Endothelial cell of umbilical vein (primary cell): ENCODE measurements at places on chromosomes 3 and 15.
A peak's percentile ranks its signal among the peaks of the same experiment; 100 is the strongest.

GRCh38 chr3:133927540-133928066, 31.9 kb upstream of the RAB6B start:
- peak; percentile 37 for DNase-seq

DNA sequence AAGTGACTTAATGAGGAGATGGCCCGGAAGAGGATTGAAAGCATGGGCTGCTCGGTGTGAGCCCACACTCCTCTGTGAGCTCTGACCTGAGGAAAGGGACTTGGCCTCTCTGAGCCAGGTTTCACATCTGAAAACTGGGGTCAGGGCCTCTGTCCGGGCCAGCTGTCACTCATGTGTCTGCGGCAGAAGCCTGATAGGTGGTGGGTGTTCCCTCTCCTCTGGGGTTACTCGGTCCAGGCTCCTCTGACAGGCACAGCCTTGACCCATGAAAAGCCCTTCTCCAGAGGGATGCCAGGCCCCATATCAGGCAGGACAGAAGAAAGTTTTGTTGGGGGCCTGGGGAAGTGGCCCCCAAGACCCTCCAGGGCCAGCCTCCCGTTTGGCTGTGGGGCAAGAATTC, 131.4 kb downstream of the CHSY1 start:
- no peak for DNase-seq

DNA sequence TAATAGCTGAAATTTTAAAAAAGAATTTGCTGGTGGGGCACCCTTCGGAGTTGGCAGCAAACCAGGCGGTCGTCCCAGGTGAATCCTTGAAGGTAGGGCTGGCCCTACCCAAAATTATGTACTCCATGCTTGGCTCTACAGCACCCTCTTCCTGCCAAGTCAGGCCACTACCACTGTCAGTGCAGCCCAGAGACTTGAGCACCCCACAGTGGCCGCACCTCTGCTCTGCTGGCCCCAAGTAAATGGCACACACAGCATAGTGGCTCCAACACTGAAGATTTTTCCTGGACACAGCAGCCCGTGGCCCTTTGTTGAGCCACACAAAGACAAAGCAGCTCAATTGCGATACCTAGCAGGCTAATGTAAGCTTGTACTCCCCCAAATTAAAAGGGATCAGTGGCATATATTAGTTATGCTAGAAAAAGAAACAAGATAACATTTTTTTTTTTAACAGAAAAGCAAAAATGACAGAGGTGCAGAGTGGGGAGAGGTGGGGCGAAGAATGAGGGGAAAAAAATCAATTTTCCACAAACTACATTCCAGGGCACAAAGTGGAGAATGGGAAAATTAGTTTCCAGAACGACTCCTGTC, 250.5 kb downstream of the UACA start:
- DNase-seq, result peak; percentile 34

GRCh38 chr3:27127195-27127594, 242.0 kb downstream of the NEK10 start:
- no peak for DNase-seq

- DNase-seq, result no peak
Observed at GRCh38 chr3:190089711-190090110, 31.0 kb downstream of the P3H2 start.

- peak; percentile 77 for DNase-seq
Observed at GRCh38 chr3:51501833-51502561, 2.2 kb upstream of the DCAF1 start.
